ENCODE measurements at places on chromosomes 12 and 14. TPM values are rescaled to one million over a fixed set of nuclear protein-coding genes. Genes with fewer than 3 reads are reported as not detected.

CCDC196 gene
- total RNA-seq, result not detected

GRCh38 chr12:54287261-54288157 is 7.0 kb downstream of the HNRNPA1 start:
- DNase-seq, result peak; percentile 30

DNA sequence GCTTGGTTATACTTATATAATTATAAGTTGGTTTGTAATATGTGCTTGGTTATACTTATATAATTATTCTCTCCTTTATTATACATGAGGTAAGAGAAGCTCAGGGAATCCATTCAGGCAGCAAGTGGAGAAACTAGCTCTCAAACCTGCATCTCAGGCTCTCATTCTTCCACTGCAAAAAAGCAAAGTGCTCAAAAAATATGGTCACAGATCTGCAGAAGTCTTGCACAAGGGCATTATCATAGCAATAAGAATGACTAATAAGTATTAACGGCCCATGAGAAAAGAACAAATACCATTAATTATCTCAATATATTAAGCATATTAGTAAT is 476 bp upstream of the TRAFD1 start:
- no peak for DNase-seq

C14orf39 gene
- 0.18 TPM for total RNA-seq

GRCh38 chr12:70571705-70572268 is 65.4 kb downstream of the PTPRB start:
- peak; percentile 40 for DNase-seq

SMARCD1 gene
- 33.4 TPM for total RNA-seq

DNA sequence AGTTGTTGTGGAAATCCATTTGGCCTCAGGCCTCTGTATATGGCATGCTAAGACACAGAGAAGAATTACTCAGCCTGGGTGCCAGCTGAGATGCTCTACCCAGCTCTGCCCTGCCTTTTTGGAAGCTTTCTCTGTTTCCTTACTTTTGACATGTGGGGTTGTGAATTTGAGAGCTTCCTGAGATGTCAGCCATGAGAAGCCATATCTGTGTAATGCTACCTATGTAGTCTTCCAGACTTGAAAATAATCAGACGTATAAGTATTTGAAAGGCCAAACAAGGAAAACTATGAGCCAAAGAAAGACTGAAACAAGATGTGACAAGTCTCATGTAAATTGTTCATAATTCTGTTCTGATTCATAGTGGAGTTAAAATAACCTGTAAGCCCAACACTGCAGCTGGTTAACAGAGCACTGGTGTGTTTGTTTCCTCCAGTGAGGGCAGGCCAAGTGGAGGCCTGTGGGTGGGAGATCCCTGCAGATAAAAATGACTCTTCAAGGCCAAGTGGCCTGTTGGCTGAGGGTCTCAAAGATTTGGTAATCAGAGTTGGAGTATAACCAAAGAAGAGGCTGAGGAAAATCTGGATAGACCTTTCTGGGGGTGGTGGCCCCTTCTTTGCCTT is 94.0 kb downstream of the TMX1 start:
- DNase-seq, result peak; percentile 86

GRCh38 chr14:77508249-77508648 is 9.6 kb upstream of the ISM2 start:
- peak; percentile 67 for DNase-seq

DNA sequence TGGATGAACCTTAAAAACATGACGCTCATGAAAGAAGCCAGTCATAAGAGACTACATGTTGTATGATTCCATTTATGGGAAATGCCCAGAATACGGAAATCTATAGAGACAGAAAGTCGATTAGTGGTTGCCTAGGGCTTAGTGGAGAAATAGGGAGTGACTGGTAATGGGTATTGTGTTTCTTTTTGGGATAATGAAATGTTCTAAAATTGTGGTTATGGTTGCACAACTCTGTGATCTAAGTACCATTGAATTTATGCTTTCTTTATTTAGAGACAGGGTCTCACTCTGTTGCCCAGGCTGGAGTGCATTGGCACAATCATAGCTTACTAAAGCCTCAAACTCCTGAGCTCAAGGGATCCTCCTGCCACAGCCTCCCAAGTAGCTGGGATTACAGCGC is 8.0 kb downstream of the RBMS2 start:
- peak; percentile 27 for DNase-seq

CYP46A1 gene
- total RNA-seq, result 0.36 TPM

DNA sequence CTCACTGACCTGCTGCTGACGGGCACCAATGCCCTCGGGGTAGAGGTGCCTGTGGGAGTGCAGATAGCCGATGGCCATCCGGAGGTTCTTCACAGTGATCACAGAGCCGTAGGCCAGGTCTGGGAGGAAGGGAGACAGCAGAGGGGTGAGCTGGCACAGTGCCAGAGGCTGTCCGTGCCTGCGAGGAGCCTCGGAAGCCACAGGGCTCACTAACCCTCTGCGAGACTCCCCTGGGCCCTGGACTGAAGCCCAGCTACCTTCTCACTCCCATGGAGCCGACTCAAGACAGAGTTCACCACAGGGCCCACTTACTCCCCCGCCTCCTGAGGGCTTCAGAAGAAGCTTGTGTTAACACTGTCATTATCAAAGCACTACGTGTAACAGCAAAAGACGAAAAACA is 24.5 kb downstream of the POMT2 start:
- DNase-seq, result no peak

GRCh38 chr12:13194401-13195110 is 2.0 kb upstream of the EMP1 start:
- peak; percentile 68 for DNase-seq

DNA sequence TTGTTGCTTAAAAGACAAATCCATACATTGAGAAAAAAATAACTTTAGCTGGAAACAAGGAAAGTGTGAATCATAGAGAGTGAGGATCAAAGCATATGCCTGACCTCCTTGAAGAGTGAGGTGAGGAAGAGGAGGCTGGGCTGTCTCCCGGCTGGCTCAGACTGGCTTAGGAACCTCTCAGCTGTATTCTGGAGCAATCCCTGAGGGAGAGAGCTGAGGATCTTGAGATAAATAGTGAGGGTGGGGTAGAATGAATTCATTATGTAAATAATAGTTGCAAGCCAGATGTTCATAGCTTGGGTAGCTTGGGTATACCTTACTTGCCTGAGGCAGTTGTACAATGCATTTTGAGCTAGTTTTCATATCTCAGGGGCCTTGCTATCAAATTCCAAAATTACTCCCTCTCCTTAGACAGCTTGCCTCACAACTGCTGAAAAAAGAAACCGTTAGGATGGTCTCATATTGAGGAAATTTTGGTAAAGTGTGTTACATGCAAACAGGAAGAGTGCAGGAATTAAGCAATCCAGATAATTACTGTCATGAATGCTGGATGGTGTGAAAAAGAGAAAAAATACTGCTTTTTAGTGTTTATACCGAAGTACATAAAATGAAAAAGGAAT is 30.5 kb upstream of the SLC15A5 start:
- DNase-seq, result peak; percentile 10

All from fibroblast of the aortic adventitia (primary cell).